ENCODE measurements at places on chromosomes 6 and 20.

DNA sequence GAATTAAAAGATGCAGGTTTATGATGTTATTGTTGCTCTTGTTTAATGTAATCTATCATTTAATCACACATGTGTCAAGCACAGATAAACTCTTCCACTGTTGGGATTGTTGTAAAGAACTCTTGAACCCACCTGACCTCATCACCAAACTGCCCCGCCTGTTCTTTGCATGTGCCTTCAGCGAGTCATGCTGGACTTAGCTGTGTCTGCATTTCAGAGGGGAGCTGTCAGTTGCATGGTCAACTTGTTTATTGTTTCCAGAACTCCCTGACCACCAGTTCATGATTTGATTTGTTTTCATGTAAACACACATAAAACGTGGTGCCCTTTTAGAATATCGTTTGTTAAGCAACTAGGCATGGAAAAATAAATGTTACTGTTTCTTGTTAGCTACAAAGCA lies 93.6 kb downstream of the KHDC1L start:
- no peak for DNase-seq

DNA sequence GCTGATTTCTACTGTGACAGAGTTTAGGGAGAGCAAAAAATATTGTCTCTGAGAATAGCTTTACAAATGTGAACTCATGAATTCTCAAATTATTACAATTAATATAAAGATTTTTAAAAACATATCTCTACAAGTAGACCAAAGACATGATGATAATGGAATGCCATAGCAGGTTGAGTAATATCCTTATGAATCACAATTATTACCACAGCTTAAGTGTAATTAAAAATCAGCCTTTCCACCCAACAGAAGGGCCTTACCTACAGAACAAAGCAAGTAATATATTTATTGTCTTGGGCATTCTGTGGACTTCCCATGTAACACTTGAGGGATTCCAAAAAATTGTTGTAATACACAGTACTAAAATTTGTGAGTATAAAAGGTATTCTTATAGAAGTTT lies 1099.6 kb upstream of the GJE1 start:
- no peak for DNase-seq

DNA sequence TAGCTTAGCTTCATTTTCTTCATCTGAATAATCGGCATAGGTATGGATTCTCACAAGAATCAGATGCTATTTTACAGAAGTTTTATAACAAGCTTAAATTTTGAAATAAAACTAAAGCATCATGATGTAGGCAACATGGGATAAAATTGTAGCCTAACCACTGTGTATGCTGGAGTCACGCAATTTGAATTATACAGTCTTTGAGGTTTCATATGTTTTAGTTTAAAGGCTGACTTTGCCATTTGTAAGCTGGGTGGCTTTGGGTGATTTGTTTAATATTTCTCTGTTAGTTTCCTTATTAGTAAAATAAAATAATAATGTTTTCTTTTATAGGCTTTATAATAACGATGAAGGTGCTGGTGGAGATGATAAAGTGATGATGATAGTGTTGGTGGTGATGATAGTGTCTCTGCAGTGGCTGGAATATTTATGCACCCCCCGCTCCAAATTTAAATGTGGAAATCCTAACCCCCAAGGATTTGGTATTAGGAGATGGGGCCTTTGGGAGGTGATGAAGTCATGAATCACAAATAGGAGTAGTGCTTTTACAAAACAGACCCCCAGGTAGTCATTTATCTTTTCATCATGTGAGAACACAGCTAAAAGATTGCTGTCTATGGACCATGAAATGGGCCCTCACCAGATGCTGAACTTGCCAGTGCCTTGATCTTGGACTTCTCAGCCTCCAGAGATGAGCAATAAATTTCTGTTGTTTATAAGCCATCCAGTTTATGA lies 42.0 kb downstream of the DOK5 start:
- no peak for DNase-seq

DNA sequence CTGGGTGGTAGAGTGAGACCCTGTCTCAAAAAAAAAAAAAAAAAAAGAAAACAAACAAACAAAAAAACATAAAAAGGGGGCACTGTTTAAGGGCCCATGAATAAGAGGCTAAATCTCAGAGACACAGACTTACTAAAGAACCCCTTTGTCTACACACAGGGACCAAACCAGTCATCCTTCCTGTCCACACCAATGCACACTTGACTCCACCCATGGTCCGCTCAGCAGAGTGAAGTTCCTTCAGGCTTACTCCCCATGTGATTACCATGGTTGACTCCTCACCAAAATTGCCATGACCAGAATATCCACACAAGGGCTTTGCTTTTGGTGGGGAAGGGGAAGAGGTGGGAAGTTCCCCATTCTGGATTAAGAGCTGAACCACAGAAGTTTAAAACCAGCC lies 19.4 kb upstream of the REPS1 start:
- DNase-seq, result no peak

DNA sequence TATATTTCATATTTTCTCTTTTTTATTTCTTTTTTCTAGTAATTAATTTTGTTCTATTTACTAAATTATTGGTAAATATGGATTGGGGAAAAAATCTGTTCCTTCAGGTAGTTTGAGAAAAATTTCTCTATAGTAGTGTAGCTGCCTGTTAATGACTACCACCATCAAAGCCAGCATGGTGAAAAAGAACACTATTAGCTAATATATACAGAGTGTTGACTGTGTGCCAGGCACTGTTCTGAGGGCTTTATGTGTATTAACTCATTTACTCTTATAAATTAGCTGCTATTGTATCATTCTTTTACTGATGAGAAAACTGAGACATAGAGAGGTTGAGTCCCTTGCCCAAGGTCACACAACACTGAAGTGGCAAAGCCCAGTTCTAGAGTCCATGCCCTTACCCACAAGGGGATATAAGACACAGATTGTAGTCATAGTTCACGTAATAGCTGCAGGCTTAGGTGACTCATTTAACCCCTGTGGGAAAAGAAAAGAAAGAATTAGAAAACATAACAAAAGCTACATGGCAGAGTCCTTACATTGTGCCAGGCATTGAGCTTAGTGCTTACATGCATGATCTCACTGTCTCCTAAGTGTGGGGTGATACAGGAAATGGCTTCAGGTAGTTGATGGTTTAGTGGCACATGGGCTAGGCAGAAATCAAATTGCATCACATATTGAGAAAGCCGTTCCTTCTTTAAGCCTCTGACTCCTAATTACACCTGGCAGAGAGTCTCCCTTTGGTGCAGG lies 12.2 kb upstream of the AKIRIN2 start:
- no peak for DNase-seq

Data from activated naive CD4-positive, alpha-beta T cell treated with anti-CD3 and anti-CD28 coated beads, Interleukin-2, amount 50 U/mL, for 72 hours (primary cell).